ENCODE measurements at places on chromosomes 2 and 18. TPM values are rescaled to one million over a fixed set of nuclear protein-coding genes. Genes with fewer than 3 reads are reported as not detected.

AGXT gene
- total RNA-seq, result not detected

ASXL2 gene
- 19.4 TPM for total RNA-seq

LOXL3 gene
- 110 TPM for total RNA-seq

SPP2 gene
- not detected for total RNA-seq

SAG gene
- not detected for total RNA-seq

ALPP gene
- total RNA-seq, result not detected

ANKRD30B gene
- total RNA-seq, result 0.73 TPM

ATP8B1 gene
- total RNA-seq, result 73.6 TPM

TMEFF2 gene
- total RNA-seq, result 3.3 TPM

TCF7L1 gene
- total RNA-seq, result 5.1 TPM

SIX3 gene
- not detected for total RNA-seq

ZNF521 gene
- total RNA-seq, result 20.7 TPM

FAP gene
- 172 TPM for total RNA-seq

CYBRD1 gene
- 265 TPM for total RNA-seq

C2orf81 gene
- 3.5 TPM for total RNA-seq

BIN1 gene
- total RNA-seq, result 27.4 TPM

PID1 gene
- total RNA-seq, result 48.6 TPM

WDR35 gene
- total RNA-seq, result 14.0 TPM

KIF1A gene
- 0.33 TPM for total RNA-seq

RNF149 gene
- total RNA-seq, result 57.4 TPM

NUP35 gene
- total RNA-seq, result 8.7 TPM

HOXD8 gene
- 0.46 TPM for total RNA-seq

VAMP5 gene
- 13.7 TPM for total RNA-seq

CYP27C1 gene
- total RNA-seq, result under 0.01 TPM

KCNG2 gene
- not detected for total RNA-seq

CLIP4 gene
- 42.6 TPM for total RNA-seq

GPD2 gene
- total RNA-seq, result 59.2 TPM

LHCGR gene
- total RNA-seq, result not detected

SDC1 gene
- 44.3 TPM for total RNA-seq

NEU4 gene
- 0.13 TPM for total RNA-seq

NGEF gene
- 5.7 TPM for total RNA-seq

CRACDL gene
- 0.03 TPM for total RNA-seq

NEU2 gene
- total RNA-seq, result not detected

C2orf80 gene
- total RNA-seq, result not detected

UGT1A10 gene
- total RNA-seq, result 0.10 TPM

ARL5A gene
- total RNA-seq, result 56.0 TPM

ZNF532 gene
- 57.8 TPM for total RNA-seq

ACSL3 gene
- total RNA-seq, result 115 TPM

CDKL4 gene
- 0.91 TPM for total RNA-seq

EVA1A gene
- total RNA-seq, result 26.7 TPM

ABCA12 gene
- 0.07 TPM for total RNA-seq

NT5C1B gene
- not detected for total RNA-seq
